GM23338 (cell line): ENCODE measurements at places on chromosomes 1 and 21. TPM values are rescaled to one million over a fixed set of nuclear protein-coding genes. Genes with fewer than 3 reads are reported as not detected.

DNA sequence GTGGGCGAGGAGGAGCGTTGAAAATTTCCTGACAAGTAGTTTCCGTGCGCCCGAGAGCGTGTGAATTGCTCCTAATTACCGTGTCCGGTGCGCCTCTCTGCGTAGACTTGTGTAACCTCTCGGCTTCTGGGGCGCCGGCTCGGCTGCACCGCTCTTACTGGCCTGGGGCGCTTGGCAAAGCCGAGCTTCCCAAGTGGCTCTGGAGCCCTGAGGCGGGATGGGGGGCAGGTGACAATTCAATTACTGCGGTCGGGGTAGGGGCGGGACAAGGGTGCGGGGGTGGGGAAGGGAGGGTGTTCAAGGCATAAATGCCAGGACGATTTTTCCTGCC, 392 bp upstream of the DMRTA2 start:
- DNase-seq = peak; percentile 87
- H3K27me3 ChIP-seq = peaks cover 100% of the 10 kb centered on the region
- H3K36me3 ChIP-seq = no peaks in the 10 kb centered on the region; the same call in 1 of the 2 replicates

DNA sequence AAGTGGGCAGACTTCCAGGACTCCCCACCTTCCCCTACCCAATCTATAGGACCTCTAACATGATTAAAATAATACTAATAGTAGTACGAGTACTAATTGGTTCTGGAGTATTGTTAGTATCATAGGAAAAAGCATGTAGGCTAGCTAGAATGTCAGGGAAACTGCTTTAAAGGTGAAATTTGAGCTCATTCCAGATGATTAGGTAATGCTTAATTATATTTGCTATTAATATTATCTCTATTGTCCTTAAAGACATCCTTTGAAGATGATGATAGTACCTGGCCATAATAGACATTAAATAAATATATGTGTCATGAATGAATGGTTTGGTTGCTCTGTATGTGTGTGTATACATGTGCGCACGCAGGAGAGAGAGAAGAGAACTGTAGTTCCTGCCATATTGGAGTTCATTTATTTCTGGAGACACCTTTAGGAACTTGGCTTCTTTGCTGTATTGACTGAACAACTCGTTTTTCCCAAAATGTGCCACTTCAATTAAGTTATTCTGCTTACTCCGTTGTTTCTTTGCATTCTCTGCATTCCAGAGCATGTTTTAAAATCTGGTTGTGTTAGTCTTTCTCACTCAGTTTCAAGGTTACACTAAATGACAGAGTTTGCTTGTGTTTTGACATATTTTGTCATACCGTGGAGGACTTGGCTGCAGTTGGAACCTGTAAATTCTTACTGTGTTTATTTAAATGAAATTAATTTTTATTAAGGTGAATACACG, 117.1 kb downstream of the OSBPL9 start:
- H3K4me3 ChIP-seq = no peak overlapping the region; the same call in 1 of the 2 replicates
- H3K36me3 ChIP-seq = no peaks in the 10 kb centered on the region
- H3K4me1 ChIP-seq = peaks cover 40% of the 10 kb centered on the region
- peak; percentile 44 for DNase-seq
- peak overlapping the region; percentile 82 for H3K27ac ChIP-seq

DNA sequence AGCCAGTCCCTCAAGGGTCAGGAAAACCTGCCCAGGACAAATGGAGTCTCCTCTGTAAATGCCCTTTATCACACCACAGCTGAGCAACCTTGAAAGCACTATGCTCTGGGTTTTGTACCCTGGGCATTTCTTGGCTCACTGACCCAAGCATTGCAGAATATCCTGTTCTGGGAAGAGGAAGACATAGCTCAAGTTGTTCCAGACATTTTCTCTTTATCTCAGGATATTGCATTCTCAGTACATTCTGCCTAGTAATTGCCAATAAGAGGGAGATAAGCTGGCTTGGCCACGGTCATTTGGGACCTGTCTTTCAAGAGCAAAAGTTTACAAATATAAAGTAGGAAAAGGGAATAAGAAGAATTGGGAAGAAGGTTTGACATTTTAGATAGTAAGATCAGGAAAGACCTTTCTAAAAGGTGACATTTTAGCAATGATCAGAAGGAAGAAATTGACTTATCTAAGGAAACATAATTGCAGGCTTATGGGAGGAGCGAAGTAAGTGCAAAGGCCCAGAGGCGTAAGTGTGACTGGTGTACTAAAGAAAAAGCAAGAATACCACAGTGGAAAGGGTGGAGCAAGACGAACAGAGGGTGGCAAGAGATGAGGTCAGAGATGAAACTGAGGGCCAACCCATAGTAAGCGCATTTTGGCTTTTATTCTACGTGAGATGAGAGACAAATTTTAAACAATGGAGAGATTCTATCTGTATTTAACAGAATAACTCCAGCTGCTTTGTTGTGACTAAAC, 394.0 kb upstream of the CXADR start:
- H3K4me3 ChIP-seq = no peak overlapping the region
- H3K36me3 ChIP-seq = no peaks in the 10 kb centered on the region
- no peaks in the 10 kb centered on the region for H3K27me3 ChIP-seq
- H3K4me1 ChIP-seq = peaks cover 22% of the 10 kb centered on the region

The HFM1 gene
- 1.5 and 2.3 TPM in 2 replicates for polyA plus RNA-seq

The GPR25 gene
- not detected in 2 replicates for polyA plus RNA-seq

The TMPRSS15 gene
- not detected in 2 replicates for polyA plus RNA-seq

The COL11A1 gene
- 10.3 and 12.3 TPM in 2 replicates for polyA plus RNA-seq

GRCh38 chr1:148263128-148263905, 111.2 kb upstream of the NBPF11 start:
- DNase-seq = peak; percentile 98
- peak overlapping the region; percentile 96 for H3K27ac ChIP-seq
- no peaks in the 10 kb centered on the region for H3K36me3 ChIP-seq
- peak overlapping the region; percentile 55 for H3K4me3 ChIP-seq
- H3K27me3 ChIP-seq = no peaks in the 10 kb centered on the region

DNA sequence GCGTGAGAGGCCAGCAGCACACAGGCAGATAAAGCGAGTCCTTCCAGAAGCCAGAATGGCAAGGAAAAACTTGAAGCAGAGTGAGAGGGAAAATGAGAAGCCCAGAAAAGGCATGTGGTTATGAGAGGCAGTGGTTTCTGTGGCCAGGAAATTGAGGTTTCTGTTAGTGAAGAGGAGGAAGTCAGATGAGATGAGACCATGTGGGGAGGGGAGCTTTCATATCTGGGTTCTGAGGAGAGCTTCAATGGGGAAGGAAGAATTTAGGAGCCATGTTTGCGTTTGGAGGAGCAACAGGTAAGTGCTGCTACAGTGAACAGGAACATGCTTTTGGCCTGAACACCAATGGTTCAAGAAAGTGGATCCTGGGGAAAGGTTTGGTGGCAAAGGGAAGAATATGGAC, 6.1 kb upstream of the CD1A start:
- no peaks in the 10 kb centered on the region for H3K36me3 ChIP-seq
- H3K27me3 ChIP-seq = no peaks in the 10 kb centered on the region

DNA sequence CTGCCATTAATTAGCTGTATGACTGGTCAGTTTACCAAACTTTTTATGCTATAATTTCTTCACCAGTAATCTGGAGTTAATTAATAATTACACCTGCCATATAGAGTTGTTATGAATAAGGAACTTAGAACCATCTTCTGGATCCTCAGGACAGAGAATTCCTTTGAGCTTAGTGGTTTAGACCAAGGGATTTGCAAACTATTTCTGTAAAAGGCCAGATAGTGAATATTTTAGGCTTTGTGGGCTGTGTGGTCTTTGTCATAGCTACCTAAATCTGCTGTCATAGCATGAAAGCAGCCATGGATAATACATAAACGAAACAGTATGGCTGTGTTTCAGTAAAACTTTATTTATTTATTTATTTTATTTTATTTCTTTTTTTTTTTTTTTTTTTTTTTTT, 9.0 kb downstream of the TIMM17A start:
- H3K27me3 ChIP-seq = no peaks in the 10 kb centered on the region
- H3K27ac ChIP-seq = no peak overlapping the region
- no peak for DNase-seq
- no peak overlapping the region for H3K4me3 ChIP-seq
- peaks cover 65% of the 10 kb centered on the region for H3K36me3 ChIP-seq

The POU3F1 gene
- 3.6 and 6.0 TPM in 2 replicates for polyA plus RNA-seq

The EPHB2 gene
- polyA plus RNA-seq = 4.1 and 4.5 TPM in 2 replicates

DNA sequence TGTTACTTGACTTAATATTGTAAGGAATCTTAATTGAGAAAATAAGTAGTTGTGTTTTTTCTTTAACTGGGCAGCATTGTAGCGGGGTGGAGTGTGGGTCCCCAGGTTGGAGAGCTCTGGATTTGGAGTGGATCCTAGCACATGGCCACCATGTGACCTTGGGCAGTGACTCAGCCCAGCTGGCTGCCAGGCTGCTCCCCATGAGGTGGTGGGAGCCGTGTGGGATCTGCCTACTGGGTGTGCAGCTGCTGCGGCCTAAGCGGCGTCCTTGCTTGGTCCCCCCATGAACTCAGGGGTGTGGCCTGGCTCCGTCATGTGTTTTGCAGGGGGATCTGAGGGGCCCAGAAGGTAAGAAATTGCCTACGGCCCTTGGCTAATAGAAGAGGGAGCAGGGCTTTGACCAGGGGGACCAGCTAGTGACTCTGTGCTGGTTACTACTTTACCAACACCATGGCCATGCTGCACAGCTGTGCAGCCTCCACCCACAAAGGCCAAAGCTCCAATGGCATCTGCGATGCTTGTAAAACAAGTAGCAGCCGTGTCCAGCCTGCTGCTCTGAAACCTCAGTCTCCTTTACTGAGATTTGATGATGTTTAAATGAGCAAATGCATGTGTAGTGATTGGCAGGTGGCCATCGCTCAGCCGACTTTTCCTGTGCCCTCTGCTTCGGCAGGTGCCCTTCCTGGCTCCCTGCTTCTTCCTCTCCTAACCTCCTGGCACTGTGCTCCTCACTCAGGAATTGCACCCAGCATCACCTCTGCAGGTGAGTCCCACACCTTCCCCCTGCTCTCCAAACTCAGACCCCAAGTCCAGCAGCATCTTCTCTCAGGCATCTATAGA, 68.3 kb downstream of the ADARB1 start:
- H3K27me3 ChIP-seq = no peaks in the 10 kb centered on the region
- no peaks in the 10 kb centered on the region for H3K4me1 ChIP-seq
- H3K36me3 ChIP-seq = no peaks in the 10 kb centered on the region

The DRAM2 gene
- 22.9 TPM in 2 replicates for polyA plus RNA-seq

The NLRP3 gene
- polyA plus RNA-seq = 0.14 TPM in 1 of 2 replicates, not detected in the other

The LRRIQ3 gene
- polyA plus RNA-seq = 0.36 and 1.0 TPM in 2 replicates

The AP4B1 gene
- polyA plus RNA-seq = 4.4 and 7.5 TPM in 2 replicates

The SEC16B gene
- polyA plus RNA-seq = 0.29 and 0.75 TPM in 2 replicates

GRCh38 chr1:109712321-109712864, 342 bp downstream of the GSTM5 start:
- H3K36me3 ChIP-seq = no peaks in the 10 kb centered on the region; the same call in 1 of the 2 replicates
- no peak overlapping the region for H3K27ac ChIP-seq
- H3K4me3 ChIP-seq = peak overlapping the region; percentile 58
